ENCODE measurements at places on chromosomes 13 and 19.
A peak's percentile ranks its signal among the peaks of the same experiment; 100 is the strongest.

DNA sequence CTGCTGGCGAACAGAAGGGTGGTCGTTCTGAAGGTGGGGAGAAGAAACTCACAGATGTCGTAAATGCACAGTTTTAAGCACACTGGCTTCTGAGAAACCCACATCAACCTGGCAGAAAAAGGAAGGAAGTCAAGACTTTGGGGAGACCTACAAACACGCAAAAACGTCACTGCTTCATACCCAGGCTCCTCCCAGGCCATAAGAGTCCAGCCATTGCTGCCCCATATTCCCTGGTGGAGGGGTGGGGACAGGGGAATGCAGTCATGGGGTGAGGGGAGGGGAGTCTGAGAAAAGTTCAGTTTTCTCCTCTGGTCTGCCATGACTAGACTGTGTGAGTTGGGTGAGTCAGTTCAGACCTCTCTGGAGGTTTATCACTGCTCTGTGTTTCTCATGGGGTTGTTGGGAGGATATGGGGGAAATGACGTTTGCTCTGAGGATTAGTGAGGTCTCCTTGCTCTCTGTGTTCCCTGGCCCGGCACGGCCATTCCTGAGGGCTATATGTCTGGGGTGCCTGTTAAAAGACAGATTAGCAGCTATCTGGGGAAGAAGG, 139.0 kb downstream of the FLT1 start:
- DNase-seq = no peak

GRCh38 chr19:57814505-57815246, at the start of gene ZNF552:
TSS of gene ZNF552 (minus strand) at chr19:57814913. CDS start at chr19:57814743, 170 bp downstream.
- DNase-seq = peak; percentile 56

DNA sequence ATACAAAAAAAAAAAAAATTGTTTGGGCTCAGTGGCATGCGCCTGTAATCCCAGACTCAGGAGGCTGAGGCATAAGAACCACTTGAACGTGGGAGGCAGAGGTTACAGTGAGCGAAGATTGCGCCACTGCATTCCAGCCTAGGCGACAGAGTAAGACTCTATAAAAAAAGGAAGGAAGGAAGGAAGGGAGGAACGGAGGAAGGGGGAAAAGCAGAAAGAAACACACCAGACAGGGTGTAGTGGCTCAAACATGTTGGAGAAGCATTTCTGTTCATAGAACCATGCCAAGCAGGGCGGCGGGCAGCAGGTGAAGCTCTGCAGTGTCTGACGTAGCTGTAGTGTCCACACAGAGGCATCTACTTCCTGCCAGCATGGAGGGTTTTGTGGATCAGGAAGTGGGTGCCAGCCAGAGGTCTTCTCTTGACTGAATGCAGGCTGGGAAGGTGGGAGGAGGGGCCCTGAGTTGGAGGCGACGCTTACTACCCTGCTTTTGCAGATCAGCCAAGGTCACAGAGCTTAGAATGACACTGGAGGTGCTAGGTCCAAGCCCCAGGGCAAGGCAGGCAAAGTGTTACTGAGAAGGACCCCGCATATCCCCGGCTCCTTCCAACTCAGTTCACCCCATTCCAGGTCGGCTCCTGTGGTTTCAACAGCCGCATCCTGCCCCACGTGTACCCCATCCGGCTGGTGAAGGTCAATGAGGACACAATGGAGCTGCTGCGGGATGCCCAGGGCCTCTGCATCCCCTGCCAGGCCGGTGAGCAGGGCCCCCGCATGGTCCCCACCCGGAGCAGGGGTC, 11.6 kb upstream of the PGLS start:
- DNase-seq = no peak

- no peak for DNase-seq
These were observed 164.5 kb downstream of the RGCC start for GRCh38 chr13:41621716-41622431.

DNA sequence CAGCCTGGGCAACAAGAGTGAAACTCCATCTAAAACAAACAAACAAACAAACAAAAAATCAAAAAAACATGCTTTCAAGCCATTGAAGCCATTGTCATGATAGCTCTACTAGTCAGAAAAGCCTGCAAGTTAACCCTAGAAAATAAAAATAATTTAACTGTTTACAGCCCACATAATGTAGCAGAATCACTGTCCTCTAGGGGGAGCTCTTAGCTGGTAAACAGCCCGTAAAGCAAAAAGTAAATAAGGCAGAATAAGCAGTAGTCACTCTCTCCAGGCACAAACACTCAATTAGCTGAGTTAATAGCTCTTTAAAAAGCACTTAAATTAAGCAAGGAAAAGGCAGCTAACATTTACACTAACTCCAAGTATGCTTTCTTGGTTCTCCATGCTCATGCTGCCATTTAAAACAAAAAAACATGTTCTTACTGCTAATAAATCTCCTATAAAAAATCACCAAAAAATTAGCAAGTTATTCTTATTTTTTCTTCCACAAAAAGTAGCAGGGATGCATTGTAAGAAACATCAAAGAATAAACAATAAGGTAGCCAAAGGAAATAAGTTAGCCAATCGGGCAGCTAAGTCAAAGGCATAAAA, 11.3 kb downstream of the LILRB4 start:
- DNase-seq = no peak

DNA sequence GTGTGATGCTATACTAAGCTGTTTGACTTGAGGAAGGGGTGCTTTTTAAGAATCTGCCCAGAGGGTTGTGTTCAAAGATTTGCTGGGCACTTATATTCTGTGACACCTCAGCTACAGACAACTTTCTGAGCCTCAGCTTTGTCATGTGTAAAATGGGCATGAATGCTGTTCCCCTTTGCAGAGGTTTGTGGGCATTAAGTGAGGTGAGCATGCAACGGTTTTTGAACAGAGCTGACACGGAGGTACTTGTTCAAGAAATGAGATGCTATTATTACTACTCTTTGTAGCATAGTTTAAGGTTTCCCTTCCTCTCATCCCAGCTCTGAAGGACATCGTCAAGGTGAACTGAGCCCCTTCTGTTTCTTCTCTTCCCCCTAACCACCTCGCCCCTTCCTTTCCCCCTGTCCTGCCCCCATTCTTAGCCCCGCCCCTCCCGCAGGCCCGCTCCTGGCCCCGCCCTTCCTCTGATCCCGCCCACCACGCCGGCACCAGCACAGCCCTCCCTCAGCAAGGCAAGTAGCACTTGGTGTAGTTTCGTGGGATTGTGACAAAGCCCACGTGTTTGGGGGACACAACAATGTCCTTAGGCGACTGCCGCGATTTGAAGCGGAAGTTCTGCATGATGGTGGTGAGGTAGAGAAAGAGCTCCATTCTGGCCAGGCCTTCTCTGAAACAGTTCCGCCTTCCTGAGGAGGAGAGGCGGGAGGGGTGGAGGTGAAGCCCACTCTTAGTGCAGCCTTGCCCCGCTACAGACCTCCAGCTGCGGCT, 26.1 kb upstream of the CYP2A7 start:
- DNase-seq = peak; percentile 53
